T1000 (cell line): ENCODE measurements at places on chromosomes 16 and 17.

GRCh38 chr16:2979669-2980226 is 498 bp downstream of the PKMYT1 start:
- no peak for DNase-seq

DNA sequence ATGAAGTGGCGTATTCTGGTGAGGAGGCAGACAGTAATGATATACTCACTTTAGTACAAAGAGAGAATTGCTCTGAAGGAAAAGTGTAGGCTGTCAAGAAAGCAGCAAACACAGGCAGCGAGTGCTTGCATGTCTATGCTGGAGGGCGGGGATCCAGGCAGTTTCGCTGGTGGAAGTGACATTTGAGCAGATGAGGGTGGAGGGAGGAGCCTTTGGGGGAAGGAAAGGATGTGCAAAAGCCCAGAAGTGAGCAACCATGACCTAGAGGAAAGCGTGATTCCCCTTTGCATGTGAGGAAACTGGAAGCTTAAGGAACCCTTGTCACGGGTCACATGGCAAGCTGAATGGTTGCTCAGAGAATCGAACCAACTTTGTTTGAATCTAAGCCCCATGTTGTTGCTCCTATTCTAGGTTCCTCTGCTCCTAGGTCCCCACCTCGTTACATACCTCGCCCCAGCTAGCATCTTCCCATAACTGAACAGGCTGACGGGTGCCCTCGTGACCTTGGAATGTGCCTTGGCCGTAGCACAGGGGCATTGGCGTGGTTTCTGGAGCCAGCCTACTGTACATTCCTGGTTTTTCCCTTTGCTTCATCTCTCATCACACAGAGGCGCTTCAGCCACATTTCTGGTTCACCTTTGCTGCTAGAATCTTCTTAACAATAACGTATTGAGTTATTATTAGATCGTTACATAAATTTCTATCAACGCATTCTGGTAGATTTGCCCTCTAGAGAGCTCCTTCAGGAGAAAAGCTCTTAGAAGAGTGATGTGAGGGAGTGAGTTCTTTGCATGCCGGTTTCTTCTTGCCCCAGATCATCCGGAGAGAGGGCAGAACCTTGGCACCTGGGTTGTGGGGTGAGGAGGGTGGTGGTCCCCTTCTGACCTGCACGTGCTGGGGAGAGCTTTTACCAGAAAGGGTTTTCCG is 191.8 kb downstream of the SNX29 start:
- DNase-seq: no peak

- DNase-seq: no peak
Measured at GRCh38 chr17:42414704-42415409, 8.2 kb downstream of the CAVIN1 start.

- DNase-seq: no peak
Measured at GRCh38 chr17:27293359-27293897, 486 bp upstream of the WSB1 start.

GRCh38 chr16:76483307-76483909 is 206.2 kb downstream of the CNTNAP4 start:
- DNase-seq: no peak

DNA sequence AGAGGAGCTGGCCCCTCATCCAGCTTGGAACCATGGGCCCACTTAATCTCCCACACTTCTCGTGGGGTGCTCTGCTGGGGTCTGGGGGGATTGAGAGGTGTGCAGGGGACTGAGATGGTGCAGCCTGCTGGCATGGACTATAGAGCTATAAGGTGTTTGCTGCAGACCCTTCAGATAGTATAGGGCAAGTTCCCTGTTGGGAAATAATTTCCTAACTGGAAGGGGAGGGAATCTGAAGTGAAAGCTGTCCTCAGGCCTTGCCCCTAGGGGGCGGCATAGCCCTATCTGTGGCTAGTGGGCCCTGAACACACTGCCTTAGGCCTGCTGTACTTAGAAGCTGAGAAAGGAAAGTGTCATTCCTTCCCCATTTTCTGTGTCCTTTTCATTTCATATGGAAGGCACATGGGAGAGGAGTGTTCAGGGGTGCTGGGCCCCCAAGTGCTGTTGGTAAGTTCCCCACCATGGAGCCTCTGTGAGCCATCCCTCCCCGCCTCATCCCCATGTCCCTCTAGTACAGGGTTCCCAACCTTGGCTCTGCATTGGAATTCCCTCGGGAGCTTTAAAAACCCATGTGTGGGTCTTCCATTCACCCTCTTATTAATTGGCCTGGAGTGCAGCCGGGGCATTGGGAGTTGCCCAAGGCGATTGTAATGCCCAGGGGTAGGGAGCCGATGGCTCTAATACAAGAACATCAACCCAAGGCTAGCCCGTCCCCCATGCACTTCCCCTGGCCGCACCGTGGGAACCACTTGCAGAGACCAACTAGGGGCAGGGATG is 19.7 kb downstream of the GOSR2 start:
- no peak for DNase-seq

GRCh38 chr16:66622863-66623262 is 18.4 kb downstream of the CMTM3 start:
- DNase-seq: no peak

DNA sequence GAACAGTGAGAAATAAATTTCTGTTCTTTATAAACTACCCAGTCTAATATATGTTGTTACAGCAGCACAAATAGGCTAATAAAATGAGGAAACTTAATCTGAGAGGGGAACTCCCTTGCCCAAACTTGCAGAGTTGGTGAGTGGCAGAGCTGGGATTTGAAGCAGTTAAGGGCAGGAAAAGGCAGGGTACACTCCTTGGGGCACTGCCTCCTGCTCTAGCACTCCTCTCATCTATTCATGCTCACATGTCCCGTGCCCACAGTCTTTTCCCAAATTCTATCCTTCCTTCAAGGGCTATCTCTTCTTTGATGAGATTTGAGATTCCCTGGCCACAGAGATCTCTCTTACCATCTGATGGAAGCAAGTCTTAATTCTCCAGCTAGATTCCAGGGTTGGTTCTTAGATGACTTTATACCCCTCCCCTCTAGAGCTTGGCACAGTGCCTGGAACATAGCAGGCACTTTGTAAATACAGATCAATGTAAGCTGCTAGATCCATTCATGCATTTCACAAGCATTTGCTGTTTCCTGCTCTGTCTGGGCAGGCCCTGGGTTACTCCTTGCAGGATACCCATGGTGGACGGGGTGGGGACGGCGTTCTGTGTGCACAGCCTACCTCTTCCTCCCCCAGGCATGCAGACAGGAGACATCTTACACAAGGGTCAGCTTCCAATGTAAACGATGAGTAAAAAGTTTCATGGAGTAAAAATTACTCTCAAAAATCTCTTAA is 39.2 kb upstream of the ABCC12 start:
- DNase-seq: no peak

GRCh38 chr16:68219725-68220351 is 16.1 kb downstream of the ESRP2 start:
- DNase-seq: no peak

DNA sequence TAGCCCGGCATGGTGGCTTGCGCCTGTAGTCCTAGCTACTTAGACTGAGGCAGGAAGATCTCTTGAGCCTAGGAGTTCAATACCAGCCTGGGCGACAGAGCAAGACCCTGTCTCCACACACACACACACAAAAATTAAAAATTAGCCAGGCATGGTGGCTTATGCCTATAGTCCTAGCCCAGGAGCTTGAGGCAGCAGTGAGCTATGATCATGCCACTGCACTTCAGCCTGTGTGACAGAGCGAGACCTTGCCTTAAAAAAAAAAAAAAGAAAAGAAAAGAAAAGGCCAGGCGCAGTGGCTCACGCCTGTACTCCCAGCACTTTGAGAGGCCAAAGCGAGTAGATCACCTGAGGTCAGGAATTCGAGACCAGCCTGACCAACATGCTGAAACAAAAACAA is 23.9 kb downstream of the C17orf75 start:
- no peak for DNase-seq

GRCh38 chr16:54475019-54475601 is 188.5 kb upstream of the IRX3 start:
- DNase-seq: no peak

- DNase-seq: no peak
Measured at GRCh38 chr16:51407921-51408320, 256.9 kb upstream of the SALL1 start.

GRCh38 chr17:48528153-48528935 is 2.5 kb downstream of the HOXB1 start:
- no peak for DNase-seq

DNA sequence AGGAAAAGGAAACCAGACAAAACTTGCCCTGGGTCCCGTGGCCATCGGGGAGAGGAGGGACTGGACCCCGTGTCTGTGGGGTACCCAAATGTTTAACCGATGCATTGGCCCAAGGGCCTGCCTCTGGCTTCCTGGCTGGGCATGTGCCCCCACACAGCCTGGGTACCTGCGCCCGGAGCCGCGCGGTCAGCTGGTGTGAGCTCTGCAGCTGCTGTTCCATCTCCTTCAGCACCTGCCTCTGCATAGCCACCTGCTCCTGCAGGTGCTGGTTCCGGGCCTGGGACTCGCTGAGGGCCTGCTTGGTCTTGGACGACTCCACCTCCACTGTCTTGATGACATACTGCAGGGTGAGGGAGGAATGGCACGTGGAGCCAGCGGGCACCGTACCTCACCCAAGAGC is 31.9 kb downstream of the KIFC3 start:
- DNase-seq: no peak

DNA sequence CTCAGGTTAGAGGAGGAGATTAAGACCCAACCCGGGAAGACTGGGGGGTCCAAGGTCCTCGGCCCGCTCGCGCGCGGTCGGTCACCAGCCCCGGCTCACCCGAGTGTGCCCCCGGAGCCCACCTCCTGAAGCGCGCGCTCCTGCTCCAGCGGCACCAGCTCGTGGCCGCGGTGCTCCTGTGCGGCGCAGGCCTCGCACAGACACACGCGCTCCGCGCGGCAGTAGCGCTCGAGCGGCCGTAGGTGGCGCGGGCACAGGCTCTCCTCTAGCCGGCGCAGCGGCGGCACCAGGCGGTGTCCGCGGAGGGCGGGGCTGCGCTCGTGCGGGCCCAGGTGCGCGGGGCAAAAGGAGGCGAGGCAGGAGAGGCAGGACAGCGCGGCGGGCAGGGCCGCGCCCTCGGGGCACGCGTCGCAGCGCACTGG is 618 bp downstream of the TRIM47 start:
- DNase-seq: peak; percentile 46

GRCh38 chr16:59170099-59170712 is 436.1 kb upstream of the GOT2 start:
- DNase-seq: no peak

DNA sequence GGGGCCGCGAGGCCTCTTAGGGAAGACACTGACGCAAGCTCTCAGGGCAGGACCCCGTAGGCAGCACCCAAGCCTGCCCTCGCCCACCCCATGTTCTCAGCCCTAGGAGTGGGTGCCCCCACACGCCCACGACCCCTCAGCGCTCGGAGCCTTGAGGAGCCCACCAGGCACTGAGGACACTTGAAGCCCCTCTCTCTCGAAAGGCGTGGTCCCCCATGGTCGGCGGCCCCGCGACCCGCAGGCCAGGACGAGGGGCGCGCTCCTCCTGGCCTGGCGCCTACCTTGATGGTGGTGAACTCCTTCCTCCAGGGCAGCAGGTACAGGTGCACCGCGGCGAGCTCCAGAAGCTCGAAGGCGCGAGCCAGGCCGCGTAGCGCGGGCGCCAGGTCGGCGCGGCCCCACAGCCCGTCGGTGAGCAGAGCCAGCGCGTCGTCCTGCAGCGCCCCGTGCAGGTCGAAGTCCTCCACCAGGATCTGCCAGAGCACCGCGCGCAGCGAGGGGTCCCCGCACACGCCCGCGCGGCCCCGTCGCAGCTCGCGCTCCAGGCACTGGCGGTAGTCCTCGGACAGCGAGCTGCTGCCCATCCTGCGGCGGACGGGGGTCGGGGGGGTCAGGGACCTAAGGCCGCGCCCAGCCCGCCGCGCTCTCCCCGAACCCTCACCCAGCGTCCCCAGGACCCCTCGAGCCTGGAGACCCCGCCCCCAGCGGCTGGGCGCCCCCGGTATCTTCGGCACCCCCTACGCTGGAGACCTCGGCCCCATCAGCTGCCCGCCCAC is 668 bp downstream of the SPATA2L start:
- DNase-seq: no peak

DNA sequence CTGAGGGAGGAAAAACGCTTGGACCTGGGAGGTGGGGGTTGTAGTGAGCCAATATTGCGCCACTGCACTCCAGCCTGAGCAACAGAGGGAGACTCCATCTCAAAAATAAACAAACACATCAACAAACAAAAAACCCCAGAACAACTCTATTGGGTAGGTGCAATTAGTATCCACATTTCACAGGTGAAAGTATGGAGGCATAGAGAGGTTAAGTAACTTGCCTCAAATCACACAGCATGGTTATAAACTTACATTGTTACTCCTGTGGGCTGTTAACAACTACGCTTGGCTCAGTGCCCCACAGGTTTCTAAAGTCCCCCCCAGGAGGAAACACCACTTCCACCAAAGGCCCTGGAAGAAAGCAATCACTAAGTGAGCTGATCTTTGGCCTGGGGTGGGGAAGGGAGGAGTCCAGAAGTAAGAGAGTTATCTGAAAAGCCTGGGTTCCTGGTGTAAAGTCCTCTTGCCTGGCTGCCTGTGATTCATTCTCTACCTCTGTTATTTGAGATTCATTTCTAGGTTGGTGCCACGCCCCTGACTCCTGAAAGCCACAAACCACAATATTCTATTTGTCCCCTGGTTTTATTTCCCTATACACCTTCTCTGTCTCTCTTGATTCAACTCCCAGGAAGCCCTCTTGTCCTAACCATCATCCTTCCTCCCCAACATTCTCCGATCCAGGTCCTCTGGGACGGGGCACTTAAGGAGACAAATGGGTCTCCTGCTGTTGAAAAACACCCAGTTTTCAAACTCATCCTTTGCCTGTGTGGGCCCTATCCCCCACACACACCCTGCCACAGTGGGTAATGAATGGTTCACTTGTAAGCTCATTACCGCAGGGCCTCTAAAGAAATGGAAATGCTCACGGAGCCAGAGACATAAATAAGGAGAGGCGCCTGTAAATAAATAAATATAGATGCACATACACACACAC is 195.4 kb downstream of the XYLT1 start:
- no peak for DNase-seq

- DNase-seq: no peak
Measured at GRCh38 chr17:50841277-50841948, 6.0 kb downstream of the WFIKKN2 start.

- no peak for DNase-seq
Measured at GRCh38 chr16:82625066-82625968, 1.5 kb upstream of the CDH13 start.

- DNase-seq: no peak
Measured at GRCh38 chr16:53821487-53821886, 117.5 kb downstream of the FTO start.

DNA sequence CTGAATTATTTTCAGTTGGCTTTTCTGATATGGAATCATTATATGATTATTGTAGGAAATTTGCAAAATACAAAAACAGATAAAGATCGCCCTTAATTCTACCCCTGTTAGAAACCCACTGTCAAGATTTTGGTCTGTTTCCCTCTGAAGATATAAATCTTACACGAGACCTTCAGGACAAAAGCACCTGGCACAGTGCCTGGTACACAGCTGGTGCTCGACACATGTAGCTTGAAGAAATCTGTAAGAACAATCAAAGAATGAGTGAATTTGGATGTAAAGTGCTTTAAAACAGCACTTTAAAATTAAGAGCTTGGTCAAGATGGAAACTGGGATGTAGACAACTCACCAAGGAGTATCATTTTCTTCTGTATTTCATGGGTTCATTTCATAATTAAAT is 181.1 kb downstream of the C16orf78 start:
- no peak for DNase-seq
